ENCODE measurements at places on chromosomes 5 and 9. TPM values are rescaled to one million over a fixed set of nuclear protein-coding genes. Genes with fewer than 3 reads are reported as not detected.

The GABRA6 gene
- total RNA-seq = not detected

The SLC6A19 gene
- not detected for total RNA-seq

The PCDHB8 gene
- total RNA-seq = 3.5 TPM

The GABRA1 gene
- not detected for total RNA-seq

The TMEM8B gene
- total RNA-seq = 18.5 TPM

The OTULINL gene
- 6.8 TPM for total RNA-seq

The MARCOL gene
- total RNA-seq = not detected

The CCL21 gene
- 161 TPM for total RNA-seq

The LEAP2 gene
- total RNA-seq = 0.48 TPM

The BARHL1 gene
- total RNA-seq = not detected

The ANKRD55 gene
- 0.14 TPM for total RNA-seq

The GNA14 gene
- 5.2 TPM for total RNA-seq

The DMRTA1 gene
- total RNA-seq = 0.24 TPM

The DNLZ gene
- 23.6 TPM for total RNA-seq

The ZNF454 gene
- 3.4 TPM for total RNA-seq

The SLC46A2 gene
- total RNA-seq = 0.19 TPM

The ADAM19 gene
- 37.0 TPM for total RNA-seq

The SLC6A7 gene
- total RNA-seq = 0.19 TPM

The OBP2B gene
- not detected for total RNA-seq

The CCL27 gene
- total RNA-seq = 0.33 TPM

The TEX48 gene
- not detected for total RNA-seq

The ARHGEF28 gene
- total RNA-seq = 13.0 TPM

The RNF14 gene
- total RNA-seq = 61.2 TPM

The RLN2 gene
- total RNA-seq = not detected

The PCDHAC2 gene
- total RNA-seq = 0.33 TPM

The CLTA gene
- total RNA-seq = 135 TPM

Measured in posterior vena cava (tissue), 2 donors.